B cell (primary cell): ENCODE measurements at places on chromosomes 4 and X. TPM values are rescaled to one million over a fixed set of nuclear protein-coding genes. Genes with fewer than 3 reads are reported as not detected.

DNA sequence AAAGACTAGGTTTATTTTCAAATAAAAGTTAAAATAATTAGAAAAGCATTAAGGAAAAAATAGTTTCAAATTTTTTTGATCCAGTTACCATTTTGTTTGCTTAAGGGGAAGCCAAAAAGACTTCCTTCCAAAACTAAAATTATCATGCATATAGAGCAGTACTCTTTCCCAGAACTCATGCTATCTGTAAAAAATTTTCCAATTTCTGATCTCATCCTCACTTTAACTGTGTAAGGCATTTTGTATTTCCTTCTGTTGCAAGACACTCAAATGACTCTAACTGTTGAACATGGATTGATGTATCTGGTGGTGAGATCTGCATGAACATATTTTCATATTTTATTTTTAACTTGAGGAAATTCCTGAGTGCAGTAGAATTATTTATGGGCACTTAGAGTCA, 150.1 kb downstream of the ADAM29 start:
- H3K4me3 ChIP-seq = no peak overlapping the region
- no peaks in the 10 kb centered on the region for H3K27me3 ChIP-seq
- H3K27ac ChIP-seq = no peak overlapping the region

DNA sequence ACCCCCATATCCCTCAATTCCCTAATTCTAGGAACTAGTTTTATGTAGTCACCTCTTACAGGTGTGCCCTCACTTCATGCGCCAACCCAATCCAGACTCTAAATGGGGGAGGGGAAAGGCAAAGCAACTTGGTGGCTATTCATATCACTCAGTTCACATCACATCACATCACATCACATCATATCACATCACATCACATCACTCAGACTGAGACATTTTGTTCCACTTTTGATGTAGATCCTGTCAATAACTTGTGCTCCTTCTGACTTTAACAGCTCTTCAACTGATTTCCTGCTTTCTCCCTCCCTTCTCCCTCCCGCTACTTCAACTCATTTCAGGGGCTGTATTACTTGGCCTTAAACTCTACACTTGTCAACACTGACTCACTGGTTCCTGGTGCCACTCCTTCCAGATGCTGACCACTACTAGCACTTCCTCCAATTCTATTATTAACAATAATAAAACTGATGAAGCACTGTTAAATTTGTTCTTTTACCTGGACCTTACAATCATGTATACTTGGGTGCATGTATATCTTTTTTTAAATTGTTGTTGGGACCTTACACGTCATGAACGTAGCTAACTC, 29.1 kb upstream of the PLS3 start:
- DNase-seq = no peak
- H3K4me1 ChIP-seq = no peaks in the 10 kb centered on the region
- H3K4me3 ChIP-seq = no peak overlapping the region

- H3K4me1 ChIP-seq = no peaks in the 10 kb centered on the region
- H3K36me3 ChIP-seq = no peaks in the 10 kb centered on the region
- DNase-seq = no peak
- no peak overlapping the region for H3K27ac ChIP-seq
Measured at GRCh38 chrX:16914058-16914457, 32.4 kb upstream of the REPS2 start.

- peak within 1 kb of the TSS; percentile 82 for H3K4me3 ChIP-seq
- no peaks in the 10 kb centered on the region for H3K36me3 ChIP-seq
- H3K4me1 ChIP-seq = peaks cover 15% of the 10 kb centered on the region
Measured at GRCh38 chr4:42152507-42153504, at the start of gene BEND4. Gene BEND4 (minus strand): TSS chr4:42152655. CDS start chr4:42152143, 512 bp downstream.

DNA sequence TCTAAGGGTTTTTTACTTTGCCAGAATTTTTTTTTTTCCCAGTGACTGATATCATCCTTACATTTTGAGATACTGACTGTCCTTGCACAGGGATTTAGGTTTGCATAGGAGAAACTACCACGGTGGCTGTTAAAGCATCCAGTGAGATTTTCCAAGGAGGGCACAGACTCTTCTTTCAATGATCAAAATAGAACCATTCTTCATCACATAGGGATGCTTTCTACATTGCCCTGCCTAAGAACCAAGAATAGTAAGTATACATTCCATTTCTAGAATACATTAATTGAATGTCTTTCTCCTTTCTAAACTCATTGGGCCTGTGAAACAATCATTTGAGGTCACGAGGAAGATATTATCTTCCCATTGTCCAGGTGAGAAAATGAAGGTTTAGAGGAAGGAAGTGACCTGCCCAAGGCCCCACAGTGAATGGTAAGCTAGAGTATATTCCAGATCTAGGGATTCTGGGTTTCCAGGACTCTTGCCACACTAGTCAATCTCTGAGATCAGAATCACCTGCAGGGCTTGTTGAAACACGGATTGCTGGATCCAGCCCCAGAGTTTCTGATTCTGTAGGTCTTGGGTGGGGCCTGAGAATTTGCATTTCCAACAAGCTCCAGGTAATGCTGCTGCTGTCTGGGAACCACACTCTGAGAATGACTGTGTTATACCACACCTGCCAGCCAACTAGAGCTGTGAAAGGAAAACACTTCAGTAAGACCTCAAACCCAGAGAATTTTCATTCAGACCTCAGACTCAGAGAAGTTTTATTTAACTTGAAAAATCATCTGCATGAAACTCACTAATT, 17.7 kb upstream of the TMEM154 start:
- H3K4me3 ChIP-seq = no peak overlapping the region
- no peaks in the 10 kb centered on the region for H3K36me3 ChIP-seq
- H3K27me3 ChIP-seq = no peaks in the 10 kb centered on the region
- DNase-seq = no peak

- peak; percentile 43 for DNase-seq
- H3K27ac ChIP-seq = no peak overlapping the region
- no peak overlapping the region for H3K4me3 ChIP-seq
- H3K4me1 ChIP-seq = peaks cover 19% of the 10 kb centered on the region
Measured at GRCh38 chrX:40471965-40472648, 108.7 kb upstream of the ATP6AP2 start.

DNA sequence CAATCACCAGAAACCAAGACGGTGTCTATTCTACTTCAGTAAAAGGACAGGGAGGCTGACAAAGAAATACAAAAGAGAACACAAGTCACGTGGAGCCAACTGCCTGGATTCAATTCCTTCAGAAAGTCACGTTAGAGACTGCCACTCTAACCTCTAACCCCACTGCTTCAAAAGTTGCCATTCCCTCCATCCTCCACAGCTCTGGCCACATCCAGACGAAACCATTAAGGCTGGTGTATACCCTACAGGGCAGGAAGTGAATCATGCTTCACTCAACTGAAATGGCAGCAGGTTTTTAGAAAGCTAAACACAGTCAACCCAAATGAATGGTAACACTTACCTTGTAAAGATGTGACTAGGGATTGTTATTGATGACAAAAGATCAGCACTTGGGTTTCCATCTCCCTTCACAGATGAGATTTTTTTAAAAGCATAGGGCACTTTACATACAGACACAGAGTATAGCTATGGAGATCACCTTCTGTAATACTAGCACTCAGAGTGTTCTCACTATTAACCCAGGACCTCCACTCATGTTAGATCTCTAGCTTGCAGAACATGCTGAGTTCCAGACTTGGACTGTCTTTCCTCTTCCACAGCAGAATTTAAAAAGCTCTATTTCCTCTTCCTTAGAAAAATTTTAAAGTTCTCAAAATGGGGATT, 37.4 kb downstream of the MAML3 start:
- no peaks in the 10 kb centered on the region for H3K27me3 ChIP-seq
- H3K36me3 ChIP-seq = no peaks in the 10 kb centered on the region
- no peak overlapping the region for H3K27ac ChIP-seq
- DNase-seq = no peak

GRCh38 chrX:55451141-55451540, 786 bp upstream of the MAGEH1 start:
- no peaks in the 10 kb centered on the region for H3K27me3 ChIP-seq
- no peak overlapping the region for H3K27ac ChIP-seq
- peak; percentile 2 for DNase-seq
- H3K4me1 ChIP-seq = peaks cover 6% of the 10 kb centered on the region
- no peaks in the 10 kb centered on the region for H3K36me3 ChIP-seq

The AWAT2 gene
- total RNA-seq = not detected in 2 replicates

GRCh38 chr4:168766604-168767316, 243.3 kb downstream of the CBR4 start:
- H3K4me3 ChIP-seq = no peak overlapping the region
- no peaks in the 10 kb centered on the region for H3K27me3 ChIP-seq
- no peak for DNase-seq
- no peaks in the 10 kb centered on the region for H3K4me1 ChIP-seq

The ELF2 gene
- 97.5 and 103 TPM in 2 replicates for total RNA-seq

The SLC10A6 gene
- total RNA-seq = not detected in 2 replicates

The SLC7A11 gene
- total RNA-seq = 0.22 and 0.24 TPM in 2 replicates

GRCh38 chrX:2693113-2694002, 2.3 kb downstream of the CD99 start:
- H3K27ac ChIP-seq = no peak overlapping the region
- no peak overlapping the region for H3K4me3 ChIP-seq
- H3K36me3 ChIP-seq = no peaks in the 10 kb centered on the region
- H3K4me1 ChIP-seq = peaks cover 51% of the 10 kb centered on the region
- H3K27me3 ChIP-seq = no peaks in the 10 kb centered on the region
- DNase-seq = peak; percentile 22

- no peaks in the 10 kb centered on the region for H3K4me1 ChIP-seq
- no peaks in the 10 kb centered on the region for H3K27me3 ChIP-seq
- H3K27ac ChIP-seq = no peak overlapping the region
Measured at GRCh38 chr4:123557857-123558536, 161.4 kb downstream of the SPRY1 start.

The COQ2 gene
- total RNA-seq = 27.9 and 29.4 TPM in 2 replicates

The SLITRK4 gene
- total RNA-seq = not detected in 2 replicates

The INPP4B gene
- 0.02 TPM in 1 of 2 replicates, not detected in the other for total RNA-seq

DNA sequence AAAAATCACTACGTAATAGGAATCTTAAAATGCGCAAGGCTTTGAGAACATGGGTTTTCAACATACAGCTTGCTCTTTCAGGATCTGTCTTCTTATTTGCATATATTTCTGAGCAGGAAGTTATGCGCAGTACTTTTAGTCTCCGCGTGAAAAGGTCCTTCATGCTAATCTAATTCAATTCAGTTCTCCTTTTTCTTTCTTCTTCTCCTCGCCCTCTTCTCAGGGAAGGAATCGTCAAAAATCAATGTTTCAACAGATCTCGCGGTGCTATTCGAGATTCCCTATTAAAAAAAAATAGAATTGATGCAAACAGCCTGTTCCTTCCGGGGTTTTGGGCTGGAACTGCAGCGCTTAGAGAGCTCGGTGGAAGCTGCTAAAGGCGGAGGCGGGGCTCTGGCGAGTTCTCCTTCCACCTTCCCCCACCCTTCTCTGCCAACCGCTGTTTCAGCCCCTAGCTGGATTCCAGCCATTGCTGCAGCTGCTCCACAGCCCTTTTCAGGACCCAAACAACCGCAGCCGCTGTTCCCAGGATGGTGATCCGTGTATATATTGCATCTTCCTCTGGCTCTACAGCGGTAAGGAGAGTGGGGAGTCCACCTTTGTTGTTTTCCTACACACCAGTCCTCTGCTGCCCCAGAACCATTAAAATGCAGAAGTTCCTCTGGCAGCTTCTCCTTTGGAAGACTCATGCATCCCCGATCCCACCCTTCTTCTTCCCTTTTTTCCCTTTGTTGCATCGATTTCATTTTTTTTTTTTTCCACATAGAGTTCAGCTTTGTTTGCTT, at the start of the genes HMGN5 and SH3BGRL:
TSS of gene HMGN5 (minus strand) at position 243 of the 785 bp plus-strand sequence. CDS start 80,364 bp downstream, outside the sequence.
TSS of gene SH3BGRL (plus strand) at position 432 of the 785 bp plus-strand sequence. CDS start at position 531, 99 bp downstream.
- peak within 1 kb of the TSS; percentile 76 for H3K4me3 ChIP-seq
- H3K36me3 ChIP-seq = no peaks in the 10 kb centered on the region
- DNase-seq = peak; percentile 83
- H3K4me1 ChIP-seq = peaks cover 18% of the 10 kb centered on the region

DNA sequence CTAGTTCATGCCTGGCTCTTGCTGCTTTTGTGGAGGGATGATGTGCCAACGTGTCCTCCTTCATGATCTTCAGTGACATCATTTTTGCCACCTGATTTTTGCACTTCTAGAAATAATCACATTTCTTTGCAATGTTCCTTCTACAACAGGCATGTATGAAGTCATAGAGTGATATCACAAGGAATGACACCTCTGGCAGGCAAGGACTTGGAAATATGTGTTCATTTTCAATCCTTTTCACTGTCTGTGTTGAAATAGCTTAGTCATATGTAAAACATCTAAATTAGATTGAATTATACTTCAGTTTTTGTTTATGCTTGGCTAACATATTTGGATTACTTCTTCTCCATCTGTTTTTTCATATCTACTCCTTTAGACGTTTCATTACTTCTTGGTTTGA, 221.2 kb upstream of the STK26 start:
- DNase-seq = no peak
- H3K4me3 ChIP-seq = no peak overlapping the region
- no peaks in the 10 kb centered on the region for H3K27me3 ChIP-seq
- no peak overlapping the region for H3K27ac ChIP-seq
- no peaks in the 10 kb centered on the region for H3K36me3 ChIP-seq

- H3K27ac ChIP-seq = no peak overlapping the region
- H3K27me3 ChIP-seq = no peaks in the 10 kb centered on the region
- H3K4me3 ChIP-seq = no peak overlapping the region
- DNase-seq = no peak
- H3K4me1 ChIP-seq = peaks cover 3% of the 10 kb centered on the region
- no peaks in the 10 kb centered on the region for H3K36me3 ChIP-seq
Measured at GRCh38 chr4:71107726-71108125, 114.3 kb downstream of the DCK start.

DNA sequence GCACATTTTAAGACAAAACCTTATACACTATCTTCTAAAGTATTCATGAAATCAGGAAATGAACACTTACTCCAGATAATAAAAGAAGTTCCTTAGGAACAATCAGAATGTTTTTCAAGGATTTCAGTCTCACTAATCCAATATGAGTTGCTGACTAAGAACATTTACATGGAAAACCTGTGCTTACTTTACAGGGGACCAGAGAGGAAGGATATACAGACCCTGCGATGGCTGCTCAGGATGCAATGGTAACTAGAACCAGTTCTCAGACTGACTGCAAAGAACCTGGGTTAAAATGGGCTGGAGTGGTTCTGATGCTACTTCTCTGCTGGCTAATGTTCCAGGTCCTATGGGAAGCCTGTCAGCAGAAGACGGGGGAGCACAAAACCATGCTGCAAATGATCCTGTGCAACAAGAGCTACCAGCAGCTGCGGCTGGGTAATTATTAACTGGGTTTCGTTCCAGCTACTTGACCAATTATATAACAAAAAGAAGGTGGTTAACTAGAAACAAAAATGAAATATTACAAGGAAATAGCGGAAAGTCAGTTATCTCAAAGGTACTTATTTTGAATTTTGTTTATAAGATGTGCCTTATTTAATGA, 85.3 kb downstream of the ANXA10 start:
- H3K36me3 ChIP-seq = no peaks in the 10 kb centered on the region
- no peaks in the 10 kb centered on the region for H3K27me3 ChIP-seq
- H3K27ac ChIP-seq = no peak overlapping the region
- H3K4me3 ChIP-seq = no peak overlapping the region
- DNase-seq = no peak

The MAOA gene
- total RNA-seq = 0.05 TPM in 1 of 2 replicates, not detected in the other

- H3K4me3 ChIP-seq = no peak overlapping the region
- H3K36me3 ChIP-seq = no peaks in the 10 kb centered on the region
- no peaks in the 10 kb centered on the region for H3K4me1 ChIP-seq
- no peak overlapping the region for H3K27ac ChIP-seq
- no peak for DNase-seq
- no peaks in the 10 kb centered on the region for H3K27me3 ChIP-seq
Measured at GRCh38 chr4:189177130-189177529, 763.5 kb upstream of the FRG1 start.
